ENCODE measurements at places on chromosomes 1 and 21.

GRCh38 chr1:58749646-58750045 lies 34.2 kb downstream of the JUN start:
- DNase-seq, result no peak

- DNase-seq, result no peak
Observed at GRCh38 chr1:160710517-160711252, 937 bp downstream of the CD48 start.

DNA sequence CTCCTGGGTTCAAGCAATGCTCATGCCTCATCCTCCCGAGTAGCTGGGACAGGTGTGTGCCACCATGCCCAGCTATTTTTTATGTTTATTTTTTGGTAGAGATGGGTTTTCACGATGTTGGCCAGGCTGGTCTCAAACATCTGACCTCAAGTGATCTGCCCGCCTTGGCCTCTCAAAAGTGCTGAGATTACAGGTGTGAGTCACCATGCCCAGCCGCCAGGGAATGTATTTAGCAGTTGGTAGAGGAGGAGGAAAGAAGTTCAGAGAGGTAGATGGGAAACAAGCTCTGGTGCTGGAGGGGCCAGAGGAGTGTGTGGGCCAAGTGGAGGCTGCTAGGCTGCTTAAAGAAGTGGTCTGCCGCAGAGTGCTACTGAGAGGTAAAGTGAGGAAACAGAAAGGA lies 6.0 kb downstream of the DOP1B start:
- no peak for DNase-seq

DNA sequence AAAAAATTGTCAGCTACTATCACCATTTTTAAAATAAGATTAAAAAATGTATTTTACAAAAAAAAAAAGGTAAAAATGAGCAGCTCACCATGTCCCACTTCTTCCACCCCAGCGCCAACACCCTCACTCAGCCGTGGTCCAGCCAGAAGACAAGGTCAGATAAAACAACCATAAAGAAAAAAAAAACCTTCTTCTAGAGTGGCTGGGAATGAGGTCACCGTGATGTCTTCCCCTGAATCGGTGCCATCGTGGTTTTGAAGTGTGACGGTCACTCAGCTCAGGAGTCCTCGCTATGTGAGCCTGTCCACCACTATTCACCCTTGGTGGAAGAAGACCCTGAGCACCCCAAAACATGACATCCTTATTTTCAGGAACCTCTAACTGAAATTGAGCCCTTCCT lies 38.1 kb downstream of the B3GALT5 start:
- no peak for DNase-seq

DNA sequence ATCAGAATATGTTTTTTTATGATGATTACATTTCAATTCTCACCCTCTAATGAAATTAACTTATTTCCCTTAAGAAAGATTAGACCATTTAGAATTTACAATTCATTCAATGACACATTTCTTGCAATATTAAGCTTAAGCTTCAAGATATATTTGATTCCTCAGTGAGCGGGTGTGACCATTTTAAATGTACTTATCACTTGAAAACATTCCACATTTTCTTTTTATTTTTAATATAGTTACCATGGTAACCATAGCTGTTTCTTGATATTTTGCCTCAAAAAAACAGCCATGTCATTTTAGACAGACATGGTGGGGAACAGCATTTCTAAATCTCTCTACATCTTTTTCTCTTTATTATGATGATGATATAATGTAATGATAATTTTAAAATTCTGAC lies 1029.0 kb upstream of the B3GALT2 start:
- no peak for DNase-seq

DNA sequence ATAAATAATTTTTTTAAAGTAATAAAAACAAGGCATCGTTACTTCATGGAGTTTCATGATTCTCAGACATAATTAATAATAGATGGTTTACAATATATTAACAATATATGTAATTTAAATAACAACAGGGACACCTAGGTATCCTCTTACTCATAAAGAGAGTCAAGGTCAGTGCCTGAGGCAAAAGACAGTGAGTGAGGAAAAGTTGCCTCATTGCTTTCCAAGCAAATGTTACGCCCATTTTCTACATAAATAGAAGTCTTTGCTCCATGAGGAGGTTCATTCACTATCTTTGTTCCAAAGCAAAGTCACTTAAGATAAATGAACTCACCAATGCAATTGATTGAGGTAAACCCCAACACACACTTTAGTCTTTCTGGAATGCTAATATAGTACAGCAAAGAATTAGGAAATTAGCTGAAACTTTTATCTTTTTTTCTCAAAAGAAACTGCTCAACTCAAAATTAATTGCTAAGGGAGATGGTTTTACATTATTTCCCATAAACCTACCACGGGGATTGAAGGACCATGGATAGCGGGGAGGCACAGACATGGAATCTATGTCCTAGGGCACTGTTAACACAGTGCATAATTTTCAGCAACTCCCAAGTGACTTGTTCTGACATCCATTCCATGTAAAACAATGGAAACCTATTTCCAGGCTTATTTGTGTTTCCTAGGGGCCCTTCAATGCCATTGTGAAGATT lies 19.6 kb downstream of the BCL9 start:
- DNase-seq, result no peak

DNA sequence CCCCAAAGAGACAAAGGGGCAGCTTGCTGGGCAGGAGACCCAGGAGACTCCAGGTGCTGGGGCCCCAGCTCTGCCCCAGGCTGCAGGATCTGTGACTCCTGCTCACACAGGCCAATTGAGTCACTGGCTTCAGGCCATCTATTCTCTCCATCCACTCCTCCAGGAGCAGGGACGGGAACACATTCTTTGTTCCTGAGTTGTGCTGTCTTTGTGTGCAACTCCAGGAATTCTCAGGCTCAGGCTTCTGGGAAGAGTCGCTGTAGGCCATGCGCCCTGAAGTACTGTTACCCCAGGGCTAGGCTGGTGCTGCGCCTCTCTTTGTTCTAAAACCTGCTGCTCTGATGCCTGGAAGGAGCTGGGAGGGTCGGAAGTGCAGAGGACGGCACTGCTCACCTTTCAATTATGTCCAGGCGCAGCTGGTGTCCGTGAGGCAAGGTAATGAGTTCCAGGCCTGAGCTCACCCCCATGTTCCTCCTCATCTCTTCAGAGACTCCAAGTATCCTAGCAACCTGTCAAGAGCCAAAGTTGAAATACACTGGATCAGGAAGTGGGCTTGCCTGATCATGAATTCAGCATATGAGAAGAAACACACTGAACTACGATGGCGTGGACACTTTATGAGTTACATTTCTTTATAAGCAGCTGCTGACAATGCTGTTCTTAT lies 105.9 kb downstream of the BCAR3 start:
- DNase-seq, result no peak

GRCh38 chr1:79695138-79695537 lies 688.6 kb upstream of the ADGRL4 start:
- DNase-seq, result no peak

- DNase-seq, result peak; percentile 42
Observed at GRCh38 chr1:100219883-100220282, 29.8 kb downstream of the DBT start.

GRCh38 chr21:27759820-27760219 lies 792.9 kb upstream of the ADAMTS5 start:
- DNase-seq, result no peak

GRCh38 chr1:62621907-62622306 lies 24.6 kb downstream of the ANGPTL3 start:
- peak; percentile 92 for DNase-seq

- peak; percentile 80 for DNase-seq
Observed at GRCh38 chr1:209650454-209650853, 1.8 kb downstream of the LAMB3 start.

GRCh38 chr1:54479841-54480524 lies 68.0 kb upstream of the ACOT11 start:
- DNase-seq, result no peak

GRCh38 chr1:232036181-232036933 lies 409.8 kb downstream of the DISC1 start:
- DNase-seq, result no peak

Data from inflammatory macrophage (primary cell).